Right forelimb (tissue), 1 donor: ENCODE measurements at places on chromosomes 2 and 18.

- DNase-seq = no peak
These were observed 310.6 kb downstream of the CELF4 start for GRCh38 chr18:37254973-37255372.

- no peak for DNase-seq
These were observed 224.0 kb upstream of the TANK start for GRCh38 chr2:160936044-160936806.

DNA sequence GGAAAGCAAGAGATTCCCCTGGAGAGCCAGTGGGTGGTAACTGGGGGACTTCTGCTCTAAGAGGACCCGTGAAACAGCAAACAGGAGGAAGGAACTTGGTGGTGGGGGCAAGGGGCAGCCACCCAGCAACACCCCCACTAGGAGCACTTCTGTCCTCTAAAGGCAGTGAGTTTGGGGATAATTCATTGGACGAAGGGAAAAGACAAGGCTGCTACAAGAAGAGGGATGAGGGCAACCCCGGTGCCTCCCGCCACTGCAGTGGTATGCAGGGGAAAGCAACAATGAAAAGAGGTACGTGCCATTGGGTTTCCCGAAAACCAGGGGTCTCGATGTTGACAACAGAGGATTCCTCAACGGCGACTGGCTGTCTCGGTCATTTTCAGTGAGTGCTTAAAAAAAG is 9.1 kb downstream of the RPL31 start:
- no peak for DNase-seq

DNA sequence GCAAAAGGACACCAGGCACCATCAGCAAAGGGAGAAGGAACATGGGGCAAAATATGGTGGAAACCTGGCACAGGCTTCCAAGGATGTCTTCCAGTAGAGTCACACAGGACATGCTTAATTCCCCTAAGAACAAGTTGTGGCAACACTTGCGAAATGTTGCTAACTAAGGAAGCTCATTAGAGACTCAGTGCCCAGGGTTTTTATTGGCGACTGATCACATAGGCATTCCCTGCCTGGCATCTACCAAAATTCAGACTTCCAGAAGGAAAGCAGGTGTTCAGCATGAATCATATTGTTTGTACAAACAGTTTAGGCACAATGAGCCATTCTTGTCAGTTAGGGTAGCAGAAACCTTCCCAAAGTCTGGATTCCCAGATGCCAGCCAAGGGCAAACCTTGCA is 25.7 kb downstream of the SLC4A1AP start:
- no peak for DNase-seq

DNA sequence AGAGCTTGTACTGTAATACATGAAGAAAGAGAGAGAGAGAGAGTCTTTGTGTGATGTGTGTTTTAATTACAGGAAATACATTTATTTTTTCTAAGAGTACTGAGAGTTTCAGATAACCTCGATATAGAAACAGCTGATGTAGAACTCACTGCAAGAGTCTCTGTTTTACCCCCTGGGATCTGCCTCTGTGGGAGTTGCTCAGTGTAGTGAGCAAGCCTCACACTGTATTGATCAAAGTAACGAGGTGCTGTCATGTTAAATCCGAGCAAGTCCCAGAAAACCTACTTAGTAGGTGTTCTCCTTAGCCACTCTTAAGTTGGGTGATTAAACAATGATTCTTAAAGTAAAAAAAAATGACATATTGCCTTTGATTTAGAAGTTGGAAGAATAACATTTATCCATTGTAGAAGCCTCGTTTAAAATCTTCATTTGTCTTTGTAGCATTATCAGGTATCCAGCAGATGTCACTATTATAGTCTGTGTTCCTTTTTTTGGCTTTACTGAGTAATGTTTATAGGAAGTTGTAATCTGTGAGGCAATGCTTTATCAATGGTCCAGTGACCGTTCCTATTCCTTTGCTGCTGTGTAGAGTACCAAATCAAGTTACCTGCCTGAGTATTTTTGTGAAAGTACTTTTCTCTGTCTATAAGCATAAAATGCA is 219.0 kb downstream of the MYO3B start:
- DNase-seq = no peak

- DNase-seq = no peak
These were observed 471.9 kb upstream of the TNP1 start for GRCh38 chr2:217331523-217332416.

DNA sequence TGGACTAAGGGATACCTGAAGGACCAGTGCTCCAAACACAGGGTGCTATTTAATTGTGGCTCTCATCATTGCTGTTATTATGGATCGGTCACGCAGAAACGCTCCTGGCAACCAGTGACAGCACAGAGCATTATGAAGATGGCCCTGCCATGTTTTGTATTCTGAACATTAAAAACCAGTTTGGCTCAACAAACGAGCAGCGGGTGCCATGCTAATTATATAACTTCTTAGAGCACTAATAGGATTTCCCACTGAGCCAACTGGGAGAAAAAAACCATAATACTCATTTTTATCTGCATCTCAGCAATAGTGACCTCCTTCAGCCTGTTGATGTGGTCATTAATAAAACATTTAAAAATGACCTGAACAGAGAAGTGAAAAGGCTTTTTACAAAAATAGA is 212.8 kb downstream of the STK39 start:
- no peak for DNase-seq

GRCh38 chr2:161992531-161992930 is 81.5 kb downstream of the DPP4 start:
- DNase-seq = no peak

GRCh38 chr2:219906114-219907010 is 278.9 kb downstream of the SLC4A3 start:
- peak; percentile 59 for DNase-seq

- no peak for DNase-seq
These were observed 142.7 kb downstream of the ACKR3 start for GRCh38 chr2:236712304-236712703.

GRCh38 chr18:35835833-35836232 is 136.6 kb upstream of the RMP24 start:
- DNase-seq = no peak

- no peak for DNase-seq
These were observed 2.1 kb upstream of the SKA1 start for GRCh38 chr18:50372743-50373142.

GRCh38 chr2:119242276-119243119 is 18.9 kb downstream of the STEAP3 start:
- no peak for DNase-seq

DNA sequence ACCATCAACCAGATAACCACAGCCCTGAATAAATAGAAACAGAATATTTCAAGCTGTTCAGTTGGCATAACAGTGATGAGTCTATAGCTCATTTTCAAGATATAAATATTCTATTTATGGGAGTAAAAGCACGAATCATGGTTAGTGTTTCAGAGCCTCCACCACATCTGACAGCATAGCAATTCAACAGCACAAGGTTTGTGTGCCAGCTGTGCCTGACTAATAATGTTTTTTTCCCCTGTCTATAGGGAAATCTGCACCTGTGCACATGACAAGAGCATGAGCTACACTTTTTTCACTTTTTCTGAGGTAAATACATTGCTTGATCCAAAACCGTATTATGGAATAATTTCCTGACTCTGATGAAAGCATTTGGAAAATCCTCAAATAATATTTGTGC is 251.3 kb downstream of the RPIA start:
- no peak for DNase-seq

DNA sequence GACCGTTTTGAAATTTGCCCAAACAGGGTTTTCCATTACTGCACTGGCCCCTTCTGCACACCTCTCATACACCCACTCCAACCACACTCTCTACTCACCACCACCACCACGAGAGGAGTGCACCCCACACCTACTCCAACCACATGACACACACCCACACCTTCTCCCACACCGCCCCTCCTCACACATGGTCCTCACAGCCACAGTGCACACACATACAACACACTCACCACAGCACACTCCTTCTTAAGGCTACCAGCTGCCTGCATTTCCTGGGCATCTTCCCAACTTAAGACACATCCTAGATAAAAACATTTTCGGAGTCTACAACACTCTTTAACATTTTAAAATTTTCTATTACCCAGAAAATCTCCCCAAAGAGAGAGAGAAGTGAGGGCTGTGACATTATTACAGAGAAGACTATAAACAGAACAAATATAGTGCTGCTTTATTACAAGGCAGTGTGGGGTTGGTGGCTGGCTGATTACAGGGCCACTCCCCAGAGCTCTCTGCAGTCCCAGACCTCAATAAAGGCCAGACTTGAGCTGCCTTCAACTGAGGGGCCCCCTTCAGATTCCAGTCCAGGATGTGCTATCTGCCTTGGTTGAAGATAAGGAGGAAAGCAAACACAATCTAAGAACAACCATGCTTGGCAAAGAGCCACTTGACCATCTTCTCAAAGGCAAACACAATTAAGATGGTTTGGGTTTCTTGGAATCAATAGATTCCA is 36.1 kb downstream of the NHEJ1 start:
- DNase-seq = no peak

DNA sequence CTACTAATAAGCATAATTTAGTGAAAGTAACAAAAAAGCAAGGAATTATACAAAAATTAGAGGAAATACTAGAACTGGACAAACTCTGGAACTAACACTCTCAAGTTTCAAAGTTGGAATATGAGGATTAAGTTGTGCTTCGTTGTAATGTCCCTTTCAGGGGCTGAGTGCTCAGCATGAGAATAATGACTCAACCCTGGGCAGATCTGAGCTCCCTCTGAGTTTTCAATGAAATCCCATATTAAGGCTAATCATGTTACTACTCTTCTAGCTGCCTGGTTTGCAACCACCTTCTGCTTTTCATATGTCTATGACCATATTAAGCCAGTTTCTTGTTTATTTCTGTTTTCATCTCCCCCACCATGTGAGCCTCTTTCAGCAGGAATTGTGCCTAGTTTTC is 274.9 kb upstream of the LRRTM4 start:
- DNase-seq = no peak

DNA sequence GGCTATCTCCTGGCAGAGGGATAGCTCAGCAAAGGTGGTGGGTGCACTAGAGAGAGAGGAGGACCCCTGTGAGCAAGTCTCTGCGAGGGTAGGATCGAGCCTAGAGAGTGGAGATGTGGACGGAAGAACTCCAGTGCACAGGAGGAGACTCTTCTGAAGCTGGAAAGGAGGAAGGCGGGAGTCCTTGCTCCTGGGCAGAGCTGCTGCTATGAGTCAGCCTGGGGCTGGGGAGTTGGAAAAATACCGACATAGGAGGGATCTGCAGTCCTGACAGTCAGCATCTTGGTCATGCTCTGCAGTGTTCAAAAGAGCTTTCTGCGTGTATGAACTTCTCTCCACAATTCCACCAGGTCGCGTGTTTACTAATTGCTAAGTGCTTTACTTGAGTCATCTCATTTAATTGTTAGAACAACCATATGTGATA is 233.8 kb downstream of the LDLRAD4 start:
- DNase-seq = peak; percentile 67

GRCh38 chr2:190717764-190718651 is 69.1 kb downstream of the NAB1 start:
- DNase-seq = no peak

DNA sequence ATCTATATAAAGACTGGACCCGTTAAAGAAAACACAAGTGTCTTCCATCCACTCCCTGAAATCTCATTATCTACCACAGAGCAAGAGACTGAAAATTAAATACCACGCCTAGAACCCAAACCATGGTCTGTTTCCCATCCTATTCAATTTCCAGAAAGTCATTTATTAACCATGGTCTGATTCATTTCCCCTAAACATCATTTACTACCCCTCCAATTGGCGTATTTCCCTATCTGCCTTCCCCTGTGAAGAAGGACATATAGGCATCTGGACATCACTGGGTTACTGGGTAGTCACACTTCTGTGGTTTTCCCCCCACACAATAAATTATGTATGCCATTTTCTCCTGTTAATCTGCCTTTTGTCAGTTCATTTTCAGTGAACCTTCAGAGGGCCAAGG is 30.8 kb downstream of the CCDC93 start:
- DNase-seq = no peak

- DNase-seq = no peak
These were observed 65.1 kb upstream of the CXCR4 start for GRCh38 chr2:136183097-136183496.

DNA sequence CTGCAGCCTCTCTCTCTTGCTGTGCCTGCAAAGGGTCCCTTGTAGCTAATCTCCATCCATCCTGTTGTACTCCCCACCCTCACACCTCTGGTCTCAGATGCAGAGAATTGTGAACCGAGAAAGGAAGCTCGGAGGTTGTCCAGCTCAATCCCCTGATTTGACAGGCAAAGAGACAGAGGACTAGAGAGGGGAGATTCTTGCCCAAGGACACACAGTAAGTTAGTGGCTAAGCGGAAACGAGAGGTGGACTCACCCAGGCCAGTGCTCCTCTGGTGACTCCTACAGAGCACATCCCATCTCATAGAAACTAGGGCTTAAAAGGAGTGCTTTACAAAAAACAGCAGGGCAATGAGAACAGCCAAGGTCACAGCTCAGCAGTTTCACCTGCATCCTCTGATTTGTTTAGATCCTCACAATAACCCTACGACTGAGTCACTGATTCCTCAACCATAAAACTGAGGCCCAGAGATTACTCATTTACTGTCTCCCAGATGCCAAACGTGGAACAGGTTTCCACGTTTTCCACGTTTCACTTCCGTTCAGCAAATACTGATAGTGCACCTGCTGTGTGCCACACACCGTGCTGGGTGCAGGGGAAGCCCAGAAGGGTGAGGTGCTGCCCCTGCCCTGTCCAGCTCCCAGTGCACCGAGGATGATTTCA is 22.1 kb downstream of the EHD3 start:
- DNase-seq = no peak

DNA sequence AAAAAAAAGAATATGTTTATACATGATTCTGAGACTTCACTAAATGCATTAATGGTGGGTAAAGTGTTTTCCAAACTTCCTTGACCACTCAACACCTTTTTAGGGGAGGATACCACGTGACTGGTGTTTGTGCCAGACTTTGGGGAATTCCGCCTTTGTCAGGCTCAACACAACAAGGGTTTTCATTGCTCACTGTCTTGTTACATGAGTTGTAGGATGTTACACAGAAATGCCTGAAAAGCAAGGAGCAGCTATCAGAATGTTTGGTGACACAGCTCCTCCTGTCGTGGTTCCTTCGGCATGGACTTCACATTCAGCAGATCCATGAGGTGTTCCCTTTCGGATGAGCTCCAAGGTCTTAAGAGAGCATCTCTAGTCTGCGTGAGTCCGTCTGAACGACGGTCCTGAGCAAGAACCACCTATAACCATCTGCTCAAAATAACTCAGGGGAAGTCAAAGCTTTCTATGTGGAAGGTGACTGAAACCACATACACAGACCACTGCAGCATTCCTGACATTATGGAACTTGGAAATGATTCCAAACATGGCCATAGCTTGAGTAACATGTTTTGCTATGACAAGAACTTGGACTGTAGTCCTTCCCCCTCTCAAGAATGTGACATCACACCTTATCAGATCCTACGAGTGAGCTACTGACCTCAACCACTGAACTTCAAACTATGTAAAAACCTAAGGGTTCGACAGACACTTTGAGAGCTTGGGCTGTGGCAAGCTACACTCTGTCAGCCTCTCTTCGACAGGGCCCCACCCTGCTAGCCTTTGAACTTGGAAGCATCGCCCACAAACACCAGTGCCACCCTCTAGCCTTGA is 57.5 kb downstream of the MCFD2 start:
- DNase-seq = no peak
